Amniotic stem cell (primary cell): ENCODE measurements at places on chromosomes 5 and 9.

DNA sequence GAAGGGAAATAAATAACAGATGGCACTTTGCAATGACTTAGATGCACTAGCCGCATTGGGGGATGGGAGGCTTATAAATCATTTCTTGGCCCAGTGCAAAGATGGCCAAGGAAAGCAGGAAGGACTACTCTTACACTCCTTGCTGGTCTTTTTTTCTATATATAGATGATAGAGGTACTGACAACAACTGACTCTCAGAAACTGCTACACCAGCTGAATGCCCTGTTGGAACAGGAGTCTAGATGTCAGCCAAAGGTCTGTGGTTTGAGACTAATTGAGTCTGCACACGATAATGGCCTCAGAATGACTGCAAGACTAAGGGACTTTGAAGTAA lies 1.7 kb downstream of the CCNG1 start:
- DNase-seq: no peak

GRCh38 chr5:151745071-151745705 lies 13.2 kb downstream of the ATOX1 start:
- peak; percentile 68 for DNase-seq

DNA sequence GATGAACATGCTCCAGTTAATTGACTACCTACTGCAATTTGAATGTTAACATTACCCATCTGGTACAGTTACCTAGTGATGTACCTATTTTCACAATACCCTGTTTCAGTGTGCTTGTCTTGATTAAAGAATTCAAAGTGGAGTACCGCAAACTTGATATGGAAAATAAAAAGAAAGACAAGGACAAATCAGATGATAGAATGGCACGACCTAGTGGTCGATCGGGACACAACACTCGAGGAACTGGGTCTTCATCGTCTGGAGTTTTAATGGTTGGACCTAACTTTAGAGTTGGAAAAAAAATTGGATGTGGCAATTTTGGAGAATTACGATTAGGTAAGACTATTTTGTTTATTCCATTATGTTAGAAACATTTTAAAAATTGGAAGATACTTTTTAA lies 33.5 kb downstream of the CSNK1G3 start:
- DNase-seq: no peak

DNA sequence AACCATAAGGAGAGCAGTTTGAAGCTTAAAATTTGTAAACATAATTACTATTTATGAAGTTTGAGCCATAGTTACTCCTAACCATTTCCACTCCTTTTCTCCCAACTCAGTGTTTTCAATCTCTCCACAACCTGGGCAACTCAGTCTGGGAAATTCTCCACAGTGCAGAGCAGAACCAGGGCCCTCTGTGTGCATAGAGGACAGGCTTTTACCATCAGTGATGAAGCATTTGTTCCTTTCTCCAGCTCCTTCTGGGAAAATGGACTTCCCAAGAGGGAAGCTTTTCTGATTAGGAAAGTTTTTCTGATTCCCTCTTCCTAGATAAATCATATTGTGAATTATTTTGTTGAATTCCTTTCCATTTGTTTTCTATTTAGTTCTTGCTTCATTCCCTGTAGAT lies 132.3 kb upstream of the MPDZ start:
- no peak for DNase-seq

DNA sequence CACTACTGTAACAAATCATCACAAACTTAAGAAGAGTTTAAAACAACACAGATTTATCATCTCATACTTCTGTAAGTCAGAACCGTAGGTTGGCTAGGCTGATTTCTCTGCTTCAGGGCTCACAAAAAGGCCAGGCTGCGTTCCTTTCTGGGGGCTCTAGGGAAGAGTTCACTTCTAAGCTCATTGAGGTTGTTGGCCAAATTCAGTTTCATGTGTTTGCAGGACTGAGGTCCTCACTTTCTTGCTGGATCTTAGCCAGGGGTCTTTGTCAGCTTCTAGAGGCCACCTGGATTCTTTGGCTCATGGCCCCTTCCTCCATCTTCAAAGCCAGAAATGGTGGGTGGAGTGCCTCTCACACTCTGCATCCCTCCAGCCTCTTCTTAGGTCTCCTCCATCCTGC lies 76.0 kb downstream of the ACTBL2 start:
- DNase-seq: no peak

DNA sequence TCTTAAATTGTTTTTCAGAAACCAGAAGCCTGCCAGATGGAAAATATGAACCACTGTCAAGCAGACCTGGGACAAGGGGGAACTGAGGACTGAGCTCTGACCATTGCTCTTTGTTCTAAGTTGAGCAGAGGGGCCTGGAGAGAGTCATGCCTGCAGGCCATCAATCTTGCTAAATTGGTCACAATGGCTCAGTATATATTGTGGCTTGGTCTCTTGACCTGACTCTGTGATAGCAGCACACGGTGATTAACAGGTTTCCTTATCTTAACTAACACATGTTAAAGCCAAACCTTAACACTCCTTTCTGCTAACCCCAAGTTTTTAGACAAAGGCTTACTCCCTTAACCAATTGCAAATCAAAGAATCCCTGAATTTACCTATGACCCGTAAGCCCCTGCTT lies 1281.2 kb upstream of the NUDT12 start:
- DNase-seq: no peak

DNA sequence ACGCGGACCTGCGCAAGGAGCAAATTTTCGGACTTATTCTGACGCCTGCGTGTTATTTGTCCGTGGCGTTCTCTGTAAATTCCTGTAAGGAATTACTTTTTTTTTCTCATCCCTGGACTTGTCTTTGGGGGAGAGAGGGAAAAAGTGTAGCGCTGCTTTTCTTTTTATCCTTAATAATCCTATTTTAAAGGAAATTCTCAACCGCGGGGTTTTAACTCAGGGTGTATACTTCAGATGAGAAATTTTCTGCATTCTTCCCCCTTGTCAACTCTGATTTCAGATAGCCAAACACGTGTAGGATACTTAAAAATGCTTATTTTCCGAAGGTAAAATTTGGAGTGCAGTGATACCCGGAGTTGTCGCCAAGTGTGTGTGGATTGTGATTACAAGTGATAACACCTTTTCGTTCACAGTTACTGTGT lies 853 bp downstream of the DCP2 start:
- DNase-seq: no peak

DNA sequence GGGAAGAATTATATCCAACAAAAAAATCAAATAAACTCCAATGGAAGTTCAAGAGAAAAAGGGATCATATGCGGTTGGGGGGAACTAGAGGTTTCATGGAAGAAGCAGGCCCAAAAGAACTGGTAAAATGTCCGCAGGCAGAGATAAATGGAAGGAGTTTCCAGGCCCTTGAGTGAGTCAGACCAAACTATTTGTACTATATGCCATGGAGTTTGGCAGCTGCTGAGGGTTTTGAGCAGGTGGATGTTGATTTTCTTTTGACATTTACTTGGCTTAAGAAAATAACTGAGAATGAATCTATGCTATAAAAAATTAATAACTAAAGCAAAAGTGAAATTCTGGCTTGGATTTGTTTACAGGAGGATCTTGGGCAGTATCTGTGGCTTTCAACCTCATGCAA lies 33.7 kb downstream of the MINAR2 start:
- DNase-seq: no peak

- DNase-seq: no peak
Observed at GRCh38 chr5:177476531-177477233, 3.2 kb upstream of the DBN1 start.

DNA sequence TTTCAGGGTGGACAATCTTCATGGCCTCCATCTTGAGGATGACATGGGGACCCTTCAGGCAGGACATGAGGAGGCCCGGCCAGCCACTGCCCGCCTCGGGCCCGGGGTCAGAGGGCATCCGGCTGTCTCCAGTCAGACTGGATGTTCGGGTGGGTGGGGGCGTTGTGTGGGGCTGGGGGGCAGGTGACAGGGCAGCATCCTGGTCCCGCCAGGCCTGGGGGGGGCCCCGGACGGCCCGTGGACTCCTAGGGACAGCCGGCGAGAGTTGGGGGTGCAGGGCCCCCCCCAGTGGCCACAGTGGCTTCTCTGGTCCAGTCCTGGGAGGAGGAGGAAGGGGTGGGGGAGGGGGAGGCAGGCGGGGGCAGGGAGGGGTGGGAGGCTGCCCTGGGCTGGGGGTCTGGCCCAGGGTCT lies 940 bp downstream of the RNF208 start:
- no peak for DNase-seq

- DNase-seq: no peak
Observed at GRCh38 chr5:137055271-137055872, 443.8 kb downstream of the SPOCK1 start.

GRCh38 chr5:133230823-133231578 lies 179.2 kb downstream of the HSPA4 start:
- DNase-seq: no peak

DNA sequence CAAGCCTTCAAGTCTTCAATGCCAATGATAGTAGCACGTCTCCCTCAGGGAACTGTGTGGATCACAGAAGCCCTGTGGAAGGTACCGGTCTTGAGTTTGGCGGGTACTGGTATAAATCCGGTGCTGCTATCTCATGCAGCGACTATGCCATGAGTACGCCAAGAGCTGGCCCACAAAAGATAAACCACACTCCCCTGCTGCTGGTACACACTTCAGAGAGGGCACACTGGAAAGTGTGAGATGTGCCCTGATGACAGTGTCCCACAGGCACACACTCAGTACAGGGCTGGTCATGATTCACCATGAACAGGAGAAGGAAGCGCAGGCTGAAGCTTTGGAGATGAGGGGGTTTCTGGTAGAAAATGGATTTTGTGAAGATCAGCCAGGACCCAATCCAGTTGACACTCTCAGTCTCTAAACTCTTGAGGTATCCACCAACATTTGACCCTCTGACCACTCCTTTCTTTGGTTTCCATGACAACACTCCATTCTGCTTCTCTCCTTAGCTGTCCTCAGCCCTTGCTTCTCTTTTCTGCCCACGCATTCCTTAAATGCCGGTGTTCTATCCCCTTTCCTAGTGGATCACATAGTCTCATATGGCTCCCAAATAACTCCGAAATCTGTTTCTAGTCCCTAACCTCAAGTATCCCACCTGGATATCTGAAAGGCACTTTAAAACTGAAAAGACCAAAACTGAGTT lies 5.1 kb downstream of the AMACR start:
- DNase-seq: no peak

DNA sequence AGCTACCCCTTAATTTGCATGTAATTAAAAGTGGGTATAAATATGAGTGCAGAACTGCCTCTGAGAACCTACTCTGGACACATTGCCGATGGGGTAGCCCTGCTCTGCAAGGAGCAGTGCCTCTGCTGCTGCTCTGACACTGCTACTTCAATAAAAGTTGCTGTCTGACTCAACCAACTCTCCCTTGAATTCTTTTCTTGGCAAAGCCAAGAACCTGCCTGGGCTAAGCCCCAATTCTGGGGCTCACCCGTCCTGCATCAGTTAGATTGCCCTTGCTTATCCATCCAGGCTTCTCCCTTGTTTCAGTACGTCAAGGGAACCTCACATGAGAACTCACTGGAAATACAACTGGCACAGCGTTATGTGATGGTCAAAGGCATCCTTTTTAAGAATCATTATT lies 44.1 kb downstream of the FBXL7 start:
- DNase-seq: no peak
